ENCODE measurements at places on chromosomes 3 and 15.

DNA sequence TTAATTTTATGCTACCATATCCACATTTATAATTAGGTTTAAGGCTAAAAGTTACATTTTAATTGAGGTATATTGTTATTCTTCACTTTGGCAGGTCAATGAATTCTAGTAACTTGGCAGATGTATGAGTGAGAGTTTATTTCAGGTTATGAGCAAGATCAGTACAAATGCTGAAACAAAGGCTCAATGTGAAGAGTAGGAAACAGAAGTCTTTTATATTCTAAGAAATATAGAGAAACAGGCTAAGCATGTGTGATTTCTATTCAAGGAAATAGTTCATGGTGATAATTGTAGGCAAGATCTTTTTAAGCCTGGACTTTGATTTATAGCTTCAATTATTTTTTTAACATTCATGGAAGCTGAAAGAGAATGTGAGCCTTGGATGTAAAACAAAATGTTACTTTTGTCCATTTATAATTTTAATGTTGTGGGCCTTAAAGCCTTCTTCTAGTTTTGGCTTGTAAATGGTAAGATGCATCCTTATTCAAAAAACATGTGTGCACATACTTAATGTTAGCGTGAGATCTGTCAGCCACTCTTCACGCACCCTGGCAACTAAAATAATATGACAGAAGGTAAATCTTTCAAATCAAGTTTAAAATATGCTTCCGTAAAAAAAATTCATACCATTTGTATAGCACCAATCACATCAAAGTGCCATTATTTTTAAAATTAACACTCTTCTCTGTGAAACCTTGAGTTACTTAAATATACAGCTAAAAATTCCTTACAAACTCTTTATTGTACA, 22.8 kb upstream of the OSTN start:
- DNase-seq = no peak

- no peak for DNase-seq
Observed at GRCh38 chr3:39140341-39140971, 12.9 kb downstream of the CSRNP1 start.

- DNase-seq = peak; percentile 29
Observed at GRCh38 chr3:129555616-129556357, 12.8 kb downstream of the H1-8 start.

DNA sequence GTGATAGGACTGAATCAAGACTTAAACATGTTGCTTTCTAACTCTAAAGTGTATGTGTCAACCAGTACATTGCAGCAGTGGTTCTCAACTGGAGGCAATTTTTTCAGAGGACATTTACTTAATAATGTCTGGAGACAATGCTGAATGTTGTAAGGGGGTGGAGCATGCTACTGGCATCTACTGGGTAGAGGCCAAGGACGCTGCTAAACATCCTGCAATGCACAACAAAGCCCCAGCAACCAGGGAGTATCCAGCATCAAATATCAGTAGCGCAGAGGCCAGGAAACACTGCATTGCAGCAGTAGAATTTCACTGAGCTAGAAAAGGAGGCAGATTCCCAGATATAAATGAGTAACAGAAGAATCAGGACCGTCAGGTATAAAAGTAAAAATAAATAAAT, 79.8 kb upstream of the GRM7 start:
- no peak for DNase-seq

- no peak for DNase-seq
Observed at GRCh38 chr3:23823620-23824019, 17.9 kb downstream of the UBE2E1 start.

DNA sequence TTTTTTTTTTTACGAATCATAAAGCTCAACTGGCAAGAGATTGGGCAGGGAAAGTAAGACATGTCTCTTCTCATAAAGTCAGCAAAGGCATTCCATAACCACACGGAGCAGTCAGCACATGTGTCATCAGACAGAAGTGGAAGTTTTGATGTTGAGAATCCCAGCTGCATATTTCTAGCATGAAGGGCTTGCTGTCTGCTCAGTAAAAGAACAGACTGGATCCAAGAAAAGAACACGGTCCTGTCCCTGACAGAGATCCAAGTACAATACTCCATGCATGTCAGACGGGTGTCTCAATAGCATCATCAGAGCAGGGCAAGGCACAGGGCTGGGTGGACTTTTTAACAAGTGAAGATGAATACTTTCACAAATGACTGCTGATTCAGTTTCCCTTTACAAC, 38.2 kb downstream of the ABI3BP start:
- DNase-seq = peak; percentile 52

- DNase-seq = no peak
Observed at GRCh38 chr3:131328721-131329120, 52.9 kb upstream of the NUDT16 start.

GRCh38 chr3:190575437-190576185, 61.7 kb downstream of the IL1RAP start:
- peak; percentile 77 for DNase-seq

DNA sequence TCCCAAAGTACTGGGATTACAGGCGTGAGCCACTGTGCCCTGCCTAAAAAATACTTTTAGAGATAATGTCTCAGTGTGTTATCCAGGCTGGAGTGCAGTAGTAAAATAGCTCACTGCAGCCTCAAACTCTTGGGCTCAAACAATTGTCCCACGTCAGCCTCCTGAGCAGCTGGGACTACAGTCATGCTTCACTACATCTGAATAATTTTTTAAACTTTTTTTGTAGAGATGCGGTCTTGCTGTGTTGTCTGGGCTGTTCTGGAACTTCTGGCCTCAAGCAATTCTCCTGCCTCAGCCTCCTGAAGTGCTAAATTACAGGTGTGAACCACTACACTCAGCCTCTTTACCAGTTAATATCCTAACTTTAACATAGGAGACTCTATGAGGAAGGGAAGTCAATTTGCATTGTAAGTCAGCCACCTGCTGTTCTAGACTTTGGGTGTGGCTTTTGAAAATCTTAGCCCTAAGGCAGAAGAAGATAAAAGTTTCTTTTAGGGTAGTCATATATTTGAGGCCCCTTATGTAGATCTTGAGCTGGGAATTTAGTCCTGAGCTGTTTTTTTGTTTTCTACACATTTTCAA, 78.2 kb upstream of the RASGRP1 start:
- DNase-seq = no peak
